Endodermal cell (in vitro differentiated cells): ENCODE measurements at places on chromosomes 7 and 10. TPM values are rescaled to one million over a fixed set of nuclear protein-coding genes. Genes with fewer than 3 reads are reported as not detected.

- DNase-seq = no peak
Measured at GRCh38 chr10:59346321-59346720, 16.0 kb downstream of the FAM13C start.

DNA sequence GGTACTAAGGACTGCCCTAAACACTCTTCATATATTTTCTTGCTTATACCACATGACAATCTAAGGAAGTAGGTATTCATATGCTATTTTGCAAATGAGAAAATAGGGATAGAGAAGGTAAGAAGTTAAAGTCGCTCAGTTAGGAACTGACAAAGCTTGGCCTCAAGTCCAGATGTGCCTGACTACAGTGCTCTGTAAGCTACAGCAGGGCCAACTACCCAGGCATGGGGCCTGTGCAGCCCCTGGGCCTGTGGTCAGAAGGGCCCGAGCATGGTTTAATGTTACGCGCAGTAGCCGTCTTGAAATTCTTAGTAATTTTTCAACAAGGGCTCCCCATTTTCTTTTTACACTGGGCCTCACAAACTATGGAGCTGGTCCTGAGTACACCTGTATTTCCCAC, 146.2 kb downstream of the GLI3 start:
- no peak for DNase-seq

DNA sequence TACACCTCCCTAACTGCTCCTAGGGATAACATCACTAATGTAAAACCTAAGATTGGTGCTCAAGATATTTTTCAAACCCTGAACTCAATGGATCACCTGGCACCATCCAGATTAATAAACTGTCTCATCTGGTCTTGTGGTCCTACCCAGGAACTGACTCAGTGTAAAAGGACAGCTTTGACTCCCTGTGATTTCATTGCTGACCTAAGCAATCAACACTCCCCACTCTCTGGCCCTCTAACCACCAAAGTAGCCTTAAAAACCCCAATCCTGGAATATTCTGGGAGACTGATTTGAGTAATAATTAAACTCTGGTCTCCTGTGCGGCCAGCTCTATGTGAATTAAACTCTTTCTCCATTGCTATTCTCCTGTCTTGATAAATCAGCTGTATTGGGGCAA, 6.2 kb upstream of the USP54 start:
- no peak for DNase-seq

DNA sequence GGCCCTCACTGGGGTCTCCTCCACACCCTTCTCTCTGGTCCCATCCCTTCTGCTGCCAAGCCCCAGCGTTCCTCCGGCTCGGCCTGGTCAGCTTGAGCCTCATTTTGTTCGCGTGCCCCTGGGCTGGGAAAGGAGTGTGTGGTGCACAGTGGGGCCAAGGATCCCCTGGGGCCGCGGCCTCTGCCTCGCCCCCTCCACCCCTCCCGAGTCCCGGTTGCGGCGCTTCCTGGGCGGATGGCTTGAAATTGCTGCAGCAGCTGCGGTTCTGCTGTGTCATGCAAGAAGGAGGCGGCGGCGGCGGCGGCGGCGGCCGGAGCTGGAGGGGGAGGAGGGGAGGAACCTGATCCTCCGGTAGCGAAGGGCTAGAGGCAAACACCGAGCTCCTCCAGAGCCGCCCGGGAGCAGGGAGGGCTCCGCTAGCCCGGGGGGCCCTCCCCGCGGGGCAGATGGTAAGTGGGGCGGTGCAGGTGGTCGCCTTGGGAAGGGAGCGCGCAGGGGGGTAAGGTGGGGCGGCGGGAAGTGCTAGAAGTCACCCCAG, 217.8 kb upstream of the MKLN1 start:
- DNase-seq = peak; percentile 94

DNA sequence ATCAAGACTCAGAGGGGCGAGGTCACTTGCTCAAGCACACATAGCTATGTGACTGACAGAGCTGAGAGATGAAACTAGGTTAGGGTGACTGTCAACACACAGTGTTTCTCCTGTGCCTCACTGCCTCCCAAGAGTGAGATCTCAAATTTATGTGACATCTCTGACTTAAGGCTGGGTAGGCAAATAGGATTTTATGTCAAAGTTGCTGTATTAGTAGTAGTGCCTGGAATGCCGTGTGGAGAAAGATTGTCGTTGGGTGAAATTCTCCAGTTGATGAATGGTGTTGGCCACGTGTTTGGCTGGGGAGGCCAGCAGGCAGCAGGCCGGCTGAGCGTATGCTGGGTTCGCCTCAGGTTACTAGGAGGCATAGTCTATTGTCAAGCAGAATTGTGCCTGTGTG, 148.3 kb upstream of the BMPER start:
- no peak for DNase-seq

- DNase-seq = no peak
Measured at GRCh38 chr7:44755698-44756627, 7.3 kb downstream of the ZMIZ2 start.

GRCh38 chr10:62130948-62131347, 137.7 kb downstream of the RTKN2 start:
- no peak for DNase-seq

DNA sequence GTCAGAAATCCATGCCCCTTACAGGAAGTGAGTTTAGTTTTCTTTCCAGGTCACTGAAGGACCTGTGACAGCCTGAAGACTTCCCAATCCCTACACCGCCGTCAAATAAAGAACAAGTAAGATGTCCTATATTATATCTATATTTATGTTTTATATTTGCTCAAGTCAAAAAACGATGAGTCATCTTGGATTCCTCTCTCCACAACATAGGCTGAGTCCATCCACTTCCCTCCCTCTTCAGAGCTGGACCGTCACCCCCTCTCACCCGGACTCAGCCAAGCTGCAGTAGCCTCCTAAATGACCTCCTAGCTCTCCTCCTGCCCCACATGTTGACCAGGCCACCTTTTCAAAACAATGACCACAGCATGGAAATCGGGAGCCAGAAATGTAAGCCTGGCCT, 53.5 kb downstream of the GLI3 start:
- DNase-seq = no peak

DNA sequence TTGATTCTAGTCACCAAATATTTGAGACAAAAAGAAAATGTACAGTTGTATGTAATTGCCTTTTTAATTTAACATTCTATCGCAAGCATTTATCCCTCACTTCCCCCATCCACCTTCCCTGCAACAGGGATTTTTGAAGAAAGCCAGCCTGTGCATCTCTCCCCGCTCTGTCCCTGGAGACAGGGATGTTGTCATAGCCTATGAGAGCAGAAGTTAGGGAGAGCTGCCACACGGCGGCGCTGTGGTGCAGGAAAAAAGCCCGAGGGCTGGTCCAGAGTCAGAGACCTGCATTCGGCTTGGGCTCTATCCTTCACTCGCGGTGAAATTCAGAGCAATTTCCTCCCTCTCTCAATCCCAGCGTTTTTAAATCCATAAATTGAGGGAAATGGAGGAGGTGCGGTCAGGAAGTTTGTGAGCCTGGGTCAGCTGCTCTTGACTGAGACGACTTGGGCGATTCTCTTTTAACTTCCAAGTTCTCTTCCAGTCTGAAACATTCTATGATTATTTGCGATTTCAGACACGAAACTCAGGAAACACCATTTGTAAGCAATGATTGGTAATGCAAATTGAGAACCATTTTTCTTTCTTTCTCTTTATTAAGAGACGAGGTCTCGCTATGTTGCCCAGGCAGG, 17.5 kb downstream of the HKDC1 start:
- peak; percentile 97 for DNase-seq

DNA sequence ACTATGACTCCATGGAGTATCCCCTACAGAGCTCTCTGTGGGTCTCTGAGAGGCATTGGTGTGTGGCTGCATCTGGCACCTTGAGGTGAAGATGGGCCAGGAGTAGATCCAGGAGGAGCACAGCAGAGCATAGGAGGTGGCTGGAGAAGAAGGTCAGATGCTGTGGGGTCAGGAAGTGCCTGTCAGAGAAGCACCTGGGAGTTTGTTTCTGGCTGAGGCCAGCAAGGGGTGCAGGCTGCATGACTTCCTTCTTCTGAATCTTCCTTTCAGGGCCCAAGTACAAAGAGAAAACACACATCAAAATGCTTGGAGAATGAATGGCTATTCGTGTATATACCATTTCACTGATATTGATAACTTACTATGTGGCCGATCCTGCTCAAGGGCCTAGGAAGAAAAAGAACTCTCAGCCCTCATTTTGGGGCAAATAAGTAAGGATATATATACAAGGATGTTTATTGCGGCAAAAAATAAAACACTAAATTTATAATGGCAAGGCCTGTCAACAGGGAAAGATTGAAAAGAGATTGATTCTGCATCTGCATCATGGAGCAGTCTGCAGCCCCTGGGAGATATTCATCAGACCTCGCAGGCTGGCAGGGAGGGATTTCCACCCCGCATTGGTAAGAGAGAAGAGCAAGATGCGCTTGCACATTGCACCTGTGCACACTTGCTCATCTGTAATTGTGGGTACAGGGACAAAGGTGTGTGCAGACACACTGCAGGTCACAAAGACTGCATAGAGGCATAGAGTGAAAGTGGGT, 39.2 kb downstream of the PTPRE start:
- DNase-seq = no peak

GRCh38 chr10:115974816-115975430, 298.1 kb downstream of the GFRA1 start:
- DNase-seq = peak; percentile 81

GRCh38 chr7:41219276-41219675, 483.6 kb downstream of the INHBA start:
- DNase-seq = no peak

DNA sequence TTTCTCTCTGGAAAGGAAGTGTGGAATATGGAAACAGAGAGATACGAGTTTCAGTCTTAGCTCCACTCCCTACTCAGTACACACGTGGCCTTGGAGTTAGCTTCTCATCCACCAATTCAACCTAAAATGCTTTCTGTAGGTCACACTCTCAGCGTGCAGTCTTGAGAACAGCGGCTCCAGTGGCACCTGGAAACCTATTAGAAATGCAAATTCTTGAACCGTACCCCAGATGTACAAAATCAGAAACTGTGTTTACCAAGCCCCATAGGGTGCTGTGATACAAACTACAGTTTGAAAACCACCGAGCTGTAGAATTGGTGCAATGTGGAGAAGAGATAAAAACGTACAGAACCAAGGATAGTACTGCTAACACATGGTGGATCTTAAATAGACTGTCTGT, 91.1 kb upstream of the SP4 start:
- no peak for DNase-seq

DNA sequence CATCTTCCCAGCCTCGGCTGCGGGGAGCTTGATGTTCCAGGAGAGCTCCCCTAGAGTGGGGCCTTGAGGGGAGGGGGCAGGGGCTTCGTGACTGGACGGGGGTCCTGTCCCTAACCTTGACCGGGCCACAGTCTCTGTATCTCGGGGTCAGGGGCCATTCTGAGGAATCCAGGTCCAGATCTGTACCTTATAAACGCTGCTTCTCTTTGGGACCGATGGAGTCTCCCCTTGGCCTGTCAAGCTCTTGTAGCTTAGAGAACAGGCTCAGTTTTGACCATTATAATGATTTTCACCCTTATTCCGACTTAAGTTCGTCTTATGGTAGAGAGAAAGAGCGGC, 831 bp downstream of the ZKSCAN5 start:
- no peak for DNase-seq

- DNase-seq = peak; percentile 93
Measured at GRCh38 chr7:95434557-95435421, at the start of gene PON2. PON2 (minus strand) TSS chr7:95435028; CDS start chr7:95434951, 77 bp downstream.

DNA sequence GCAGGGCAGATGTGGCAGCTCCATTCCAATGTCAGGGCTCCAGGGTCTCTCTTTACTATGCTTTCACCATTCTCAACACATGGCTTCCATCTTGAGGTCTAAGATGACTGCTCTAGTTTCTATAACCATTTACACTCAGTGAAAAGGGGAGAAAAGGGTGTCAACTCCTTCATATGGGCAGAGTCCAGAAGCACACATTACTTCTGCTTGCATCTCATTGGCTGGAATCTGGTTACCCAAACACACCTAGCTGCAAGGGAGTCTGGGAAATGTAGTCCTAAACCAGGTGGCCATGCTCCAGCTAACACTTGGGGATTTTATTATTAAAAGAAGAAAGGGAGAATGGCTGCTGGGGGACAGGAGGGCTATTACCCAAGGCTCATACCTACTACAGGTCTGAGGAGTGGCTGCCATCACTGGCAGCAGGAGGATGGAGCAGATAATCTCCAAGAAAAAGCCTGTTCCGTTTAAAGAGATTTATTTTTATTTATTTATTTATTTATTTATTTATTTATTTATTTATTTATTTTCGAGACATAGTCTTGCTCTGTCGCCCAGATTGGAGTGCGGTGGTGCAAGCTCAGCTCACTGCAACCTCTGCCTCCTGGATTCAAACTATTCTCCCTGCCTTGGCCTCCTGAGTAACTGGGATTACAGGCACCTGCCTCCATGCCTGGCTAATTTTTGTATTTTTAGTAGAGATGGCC, 29.1 kb upstream of the LBX1 start:
- peak; percentile 79 for DNase-seq

DNA sequence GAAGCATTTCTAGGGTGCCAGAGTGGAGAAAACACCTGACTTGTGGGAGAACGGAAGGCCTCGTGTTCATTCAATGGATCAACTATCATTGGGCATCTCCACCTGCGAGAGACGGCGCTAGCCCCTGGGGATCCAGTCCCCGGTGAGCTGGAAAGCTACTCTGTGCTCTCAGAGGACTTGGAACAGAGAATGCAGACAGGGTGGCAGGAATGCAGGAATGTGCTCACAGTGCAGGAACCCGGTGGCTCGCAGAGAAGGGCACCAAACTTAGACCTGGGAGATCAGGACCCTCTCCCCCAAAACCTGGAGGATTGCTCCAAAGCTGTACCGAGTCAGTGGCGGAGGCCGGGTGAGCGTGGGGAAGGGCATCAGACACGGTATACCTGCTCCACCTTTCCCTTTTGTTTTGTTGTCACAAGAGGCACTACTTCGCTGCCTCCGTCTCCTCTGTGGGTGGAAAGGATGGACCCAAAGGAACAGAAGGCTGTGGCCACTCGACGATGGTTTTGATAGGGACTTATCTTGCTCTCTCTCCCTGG, 569.0 kb upstream of the C7orf33 start:
- DNase-seq = no peak

GRCh38 chr10:114713525-114714090, 55.5 kb upstream of the ABLIM1 start:
- DNase-seq = no peak

DNA sequence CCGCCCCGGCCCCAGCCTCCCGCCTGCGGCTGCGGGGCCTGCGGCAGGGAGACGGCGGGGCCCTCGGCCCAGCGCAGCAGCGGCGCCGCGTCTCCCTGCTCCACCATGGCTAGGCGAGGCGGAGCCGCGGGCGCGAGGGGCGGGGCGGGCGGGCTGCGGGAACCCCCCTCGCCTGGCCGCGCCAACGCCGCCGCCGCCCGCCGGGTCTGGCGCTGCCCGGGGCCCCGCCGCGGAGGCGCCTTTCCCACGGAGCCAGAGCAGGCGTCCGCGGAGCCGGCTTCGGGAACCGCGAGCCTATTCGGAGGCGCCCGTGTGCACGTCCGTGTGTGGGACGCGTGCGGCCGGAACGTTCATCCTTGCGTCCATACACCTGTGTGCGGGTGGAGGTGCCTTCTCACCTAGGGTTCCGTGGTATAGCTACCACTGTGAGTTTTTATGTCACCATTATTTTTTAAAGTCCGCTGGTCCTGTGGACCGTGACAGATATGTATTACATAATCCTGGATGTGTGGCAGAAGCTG, at the start of gene DENND11:
TSS of gene DENND11 (minus strand) at position 120 of the 521 bp plus-strand sequence. CDS start at position 107, 13 bp downstream.
- peak; percentile 75 for DNase-seq

Gene CAV1
- 3.3 to 4.9 TPM (median 4.4 TPM) in 3 replicates for total RNA-seq

Gene SHTN1
- 39.4 and 40.5 TPM in 2 replicates for total RNA-seq

Gene OR13A1
- 0.16 to 0.36 TPM in 2 of 3 replicates, not detected in the other for total RNA-seq

Gene ELN
- 0.68 and 0.70 TPM in 2 replicates for total RNA-seq

Gene HIPK2
- 110 to 142 TPM (median 125 TPM) in 3 replicates for total RNA-seq

Gene LIPF
- not detected in 2 replicates for total RNA-seq

Gene TFPI2
- total RNA-seq = 1.5 to 6.3 TPM (median 3.1 TPM) in 3 replicates
